Renal pelvis (tissue), 12 donors: ENCODE measurements at places on chromosomes 16 and 17.

GRCh38 chr17:65712383-65713267 is 151.2 kb upstream of the AXIN2 start:
- no peak for DNase-seq

DNA sequence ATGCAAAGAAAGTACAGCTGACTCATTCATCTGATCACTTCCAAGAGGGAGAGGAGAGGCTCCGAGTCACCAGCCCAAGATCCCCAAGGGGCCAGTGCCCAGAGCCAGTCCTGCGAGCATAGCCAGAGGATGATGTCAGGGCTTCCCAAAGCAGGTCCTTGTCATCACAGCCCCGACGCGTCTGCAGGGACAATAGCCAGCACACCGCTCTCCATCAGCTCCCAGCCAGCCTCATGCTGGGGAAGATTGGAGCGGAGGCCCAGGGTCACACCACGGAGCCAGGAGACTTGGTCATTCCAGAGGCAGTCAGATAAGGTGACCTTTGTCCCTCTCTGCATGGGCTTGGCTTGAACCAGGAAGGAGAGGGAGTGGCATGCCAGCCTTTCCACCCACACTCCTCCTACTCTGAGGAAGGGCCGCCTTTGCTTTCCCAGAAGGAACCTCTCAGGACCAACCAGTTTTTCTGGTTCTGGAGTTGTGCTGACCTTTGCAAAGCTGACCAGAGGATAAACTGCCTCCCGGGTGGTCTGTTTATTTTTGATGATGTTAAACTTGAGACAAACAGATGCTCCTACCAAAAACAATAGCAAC is 58.3 kb upstream of the ARHGAP44 start:
- DNase-seq: peak; percentile 64

GRCh38 chr17:36131421-36131820 is 27.8 kb downstream of the CCL4 start:
- no peak for DNase-seq

DNA sequence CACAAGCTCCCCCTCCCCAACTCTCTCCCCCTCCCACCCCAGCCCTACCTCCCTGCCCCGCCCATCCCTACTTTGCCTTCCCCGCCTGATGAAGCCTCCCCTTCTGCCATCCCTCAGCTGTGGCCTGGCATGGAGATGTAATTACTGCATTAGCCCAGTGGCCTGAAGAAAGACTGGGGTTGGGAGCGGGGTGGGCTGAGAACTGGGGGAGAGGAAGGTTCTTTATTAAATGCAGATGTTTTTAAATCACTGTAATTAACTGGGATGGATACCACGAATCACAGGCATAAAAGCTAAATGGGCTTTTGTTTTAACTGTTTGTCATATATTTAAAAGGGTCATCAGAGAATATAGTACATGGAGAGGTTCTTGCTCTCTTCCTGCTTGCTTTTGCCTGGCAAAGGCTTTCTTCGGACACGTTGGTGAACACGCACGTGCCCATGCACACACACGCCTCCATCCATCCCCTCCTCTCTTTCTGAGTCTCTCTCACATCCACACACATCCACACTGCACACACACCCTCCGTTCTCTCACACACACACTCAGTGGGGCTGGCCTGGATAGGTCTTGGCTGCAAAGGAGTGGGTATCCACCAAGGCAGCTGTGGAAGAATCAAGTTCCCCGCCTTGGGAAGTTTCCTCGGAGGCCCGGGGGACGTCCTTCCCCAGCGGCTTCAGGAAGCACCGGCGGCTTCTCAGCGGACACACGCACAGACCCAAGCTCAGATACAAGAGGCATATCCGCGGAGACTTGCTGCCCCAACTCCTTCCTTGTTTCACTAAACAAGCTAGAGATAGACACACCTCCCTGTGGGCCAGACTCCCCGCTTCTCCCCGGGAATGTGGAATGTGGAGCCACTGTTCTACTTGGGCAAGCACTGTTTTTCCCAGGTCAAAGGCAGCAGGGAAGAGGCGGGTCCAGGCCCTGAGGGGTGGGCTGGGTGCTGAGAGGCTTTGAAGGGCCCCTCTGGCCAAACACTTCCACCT is 27.4 kb upstream of the TNRC6C start:
- no peak for DNase-seq

GRCh38 chr17:37510056-37510455 is 20.4 kb downstream of the DUSP14 start:
- no peak for DNase-seq

GRCh38 chr17:61455324-61456060 is 3.3 kb downstream of the TBX4 start:
- DNase-seq: no peak

GRCh38 chr16:25868706-25869370 is 177.1 kb downstream of the HS3ST4 start:
- DNase-seq: peak; percentile 34

- DNase-seq: no peak
These were observed 38.5 kb downstream of the MSI2 start for GRCh38 chr17:57294629-57295501.

GRCh38 chr17:57442401-57442823 is 186.1 kb downstream of the MSI2 start:
- DNase-seq: no peak
